ENCODE measurements at places on chromosomes 5 and 9.

DNA sequence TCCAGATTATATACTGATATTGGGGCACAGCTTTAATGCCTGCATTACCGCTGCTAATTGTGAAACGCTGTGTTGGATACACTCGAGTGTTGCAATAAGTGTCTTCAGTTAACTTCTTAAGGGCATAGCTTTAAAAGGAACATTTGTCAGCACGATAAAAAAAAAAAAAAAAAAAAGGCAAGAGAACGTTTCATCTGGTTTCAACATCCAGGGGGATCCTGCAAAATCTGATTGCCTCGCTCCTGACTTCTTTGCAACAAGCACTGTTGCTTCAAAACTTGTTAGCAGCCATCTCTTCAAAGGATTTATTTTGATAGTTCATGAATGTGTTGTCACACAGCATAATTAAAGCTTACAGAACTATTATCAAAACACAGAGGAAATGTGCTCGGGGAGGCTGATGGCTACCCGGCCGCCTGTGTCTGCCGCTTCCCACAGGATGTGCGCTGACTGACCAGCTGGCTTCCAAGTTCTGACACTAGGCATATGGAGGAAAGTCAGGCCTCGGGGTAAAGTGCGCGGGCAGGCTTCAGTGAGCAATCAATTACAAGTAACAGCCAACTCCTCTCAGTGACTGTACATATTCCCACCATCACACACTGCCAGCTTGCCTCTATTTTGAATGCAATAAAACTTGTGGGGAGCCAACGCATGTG, 77.7 kb downstream of the EBF1 start:
- no peak for DNase-seq

DNA sequence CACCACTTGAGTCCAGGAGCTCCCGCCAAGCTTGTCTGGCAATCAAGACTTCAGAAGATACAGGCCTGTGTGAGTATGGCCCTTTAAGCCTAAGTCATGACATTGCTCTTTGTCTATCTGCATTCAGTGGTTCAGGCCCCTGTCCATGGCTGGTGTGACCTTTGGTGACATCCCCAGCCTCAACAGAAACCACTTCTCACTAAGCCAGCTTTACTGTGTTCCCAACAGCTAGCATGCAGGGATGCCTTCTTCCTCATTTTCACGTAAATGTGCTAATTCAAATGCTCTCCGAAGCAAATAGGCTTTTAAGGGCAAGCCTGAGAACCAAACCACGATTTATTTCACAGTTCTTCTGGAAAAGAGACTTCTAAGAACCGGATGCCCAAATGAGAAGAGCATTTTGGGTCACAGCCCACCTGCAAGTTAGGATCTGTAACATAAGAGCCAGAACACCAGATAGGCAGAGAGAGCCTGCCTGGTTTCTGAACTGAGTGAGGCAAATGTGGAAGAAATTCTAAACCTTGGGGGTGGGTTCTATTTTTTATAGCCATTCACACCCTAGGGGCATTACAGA, 14.9 kb downstream of the CD180 start:
- DNase-seq, result no peak

- no peak for DNase-seq
Observed at GRCh38 chr5:171142617-171143016, 166.4 kb upstream of the TLX3 start.

DNA sequence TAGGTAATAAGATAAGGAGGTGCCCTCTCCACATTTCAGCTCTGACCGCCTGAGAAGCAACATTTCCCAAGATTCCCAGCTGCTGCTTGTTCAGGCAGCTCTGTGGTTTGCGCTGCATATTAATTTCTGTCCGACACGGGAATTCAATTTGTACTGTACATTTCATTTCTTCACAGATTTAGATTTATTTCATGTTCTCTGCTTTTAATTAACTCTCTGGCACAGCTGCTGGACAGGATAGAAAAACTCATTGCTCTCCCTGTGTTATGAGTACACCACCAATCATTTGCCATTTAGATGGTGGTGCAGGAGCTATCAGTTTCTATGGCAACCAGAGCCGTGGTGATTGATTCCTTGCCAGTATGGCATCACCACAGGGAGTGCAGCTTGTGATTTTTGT, 558.5 kb downstream of the DMRTA1 start:
- no peak for DNase-seq

DNA sequence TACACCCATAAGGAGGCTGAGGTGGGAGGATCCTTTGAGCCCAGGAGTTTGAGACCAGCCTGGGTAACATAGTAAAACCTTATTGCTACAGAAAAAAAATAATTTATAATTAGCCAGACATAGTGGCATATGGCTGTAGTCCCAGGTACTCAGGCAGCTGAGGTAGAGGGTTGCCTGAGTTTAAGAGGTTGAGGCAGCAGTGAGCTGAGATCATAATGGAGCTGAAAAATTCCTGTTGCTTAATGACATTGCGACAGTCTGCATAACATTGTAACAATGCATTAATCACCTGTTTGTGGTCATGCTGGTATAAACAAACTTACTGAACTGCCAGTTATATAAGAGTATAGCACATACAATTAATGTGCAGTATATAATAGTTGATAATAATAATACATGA, 214.2 kb downstream of the TRIM32 start:
- DNase-seq, result no peak

DNA sequence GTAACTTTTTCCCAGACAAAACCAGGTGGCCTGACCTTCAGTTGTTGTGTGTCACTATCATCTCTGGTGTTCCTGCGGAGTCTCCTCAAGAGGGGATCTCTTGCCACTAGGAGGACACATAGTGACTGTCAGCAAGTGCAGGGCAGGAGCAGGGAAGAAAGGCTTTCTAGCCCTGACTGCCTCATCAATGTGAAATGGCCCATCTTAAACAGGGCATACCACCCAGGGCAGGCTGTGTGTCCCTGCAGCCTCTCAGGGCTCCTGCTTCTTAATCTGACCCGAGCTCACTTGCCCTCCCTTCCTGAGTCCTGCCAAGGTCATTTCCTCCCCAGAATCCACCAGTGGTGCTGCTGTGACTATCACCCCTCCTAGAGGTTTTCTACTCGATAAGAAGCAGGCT, 57.4 kb upstream of the SIMC1 start:
- no peak for DNase-seq

DNA sequence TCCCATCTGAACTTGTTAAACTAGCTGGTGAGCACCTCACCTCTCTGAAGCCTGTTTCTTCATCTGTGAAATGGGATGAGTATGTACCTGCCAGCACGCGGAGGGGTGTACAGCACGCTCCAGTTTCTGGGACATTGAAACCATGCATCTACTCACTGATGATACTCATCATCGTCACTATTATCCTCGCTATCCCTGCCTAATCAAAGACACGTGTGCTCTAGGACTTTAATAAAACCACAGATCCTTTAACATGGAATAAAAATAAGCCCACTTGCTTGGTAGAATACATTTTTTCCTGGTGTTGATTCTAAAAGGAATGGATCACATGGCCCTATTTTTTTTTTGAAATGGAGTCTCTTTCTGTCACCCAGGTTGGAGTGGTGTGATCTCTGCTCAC, 37.3 kb upstream of the POMT1 start:
- no peak for DNase-seq

DNA sequence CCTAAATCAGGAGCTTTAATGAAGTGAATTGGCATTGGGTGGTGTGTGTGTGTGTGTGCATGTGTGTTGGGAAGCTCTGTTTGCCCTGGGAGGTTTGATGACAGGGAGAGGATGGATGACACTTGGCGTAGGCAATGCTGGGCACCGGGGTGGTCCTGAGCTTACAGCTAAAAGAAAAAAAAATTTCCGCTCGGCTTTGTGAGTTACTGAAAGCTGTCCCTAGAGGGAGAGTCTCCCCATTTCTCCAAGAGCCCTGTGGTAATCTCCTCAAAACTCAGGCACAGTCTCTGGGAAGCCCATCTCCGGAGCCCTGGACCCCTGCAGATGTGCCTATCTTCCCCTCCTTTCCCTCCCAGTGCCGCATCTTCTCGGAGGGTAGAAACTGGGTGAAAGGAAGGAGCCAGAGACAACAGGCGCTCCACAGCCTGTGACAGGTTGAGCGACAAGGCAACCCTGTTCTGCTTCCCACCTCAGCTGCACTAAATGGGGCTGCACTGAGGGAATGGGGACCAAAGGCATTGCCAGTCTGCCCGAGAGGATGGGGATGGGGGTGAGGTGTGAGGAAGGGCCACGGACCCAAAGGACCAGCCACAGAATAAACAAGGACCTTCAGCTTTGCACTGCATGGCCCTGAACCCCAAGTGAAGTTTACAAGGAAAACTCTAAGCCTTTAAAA, 35.8 kb upstream of the TIFAB start:
- DNase-seq, result no peak

DNA sequence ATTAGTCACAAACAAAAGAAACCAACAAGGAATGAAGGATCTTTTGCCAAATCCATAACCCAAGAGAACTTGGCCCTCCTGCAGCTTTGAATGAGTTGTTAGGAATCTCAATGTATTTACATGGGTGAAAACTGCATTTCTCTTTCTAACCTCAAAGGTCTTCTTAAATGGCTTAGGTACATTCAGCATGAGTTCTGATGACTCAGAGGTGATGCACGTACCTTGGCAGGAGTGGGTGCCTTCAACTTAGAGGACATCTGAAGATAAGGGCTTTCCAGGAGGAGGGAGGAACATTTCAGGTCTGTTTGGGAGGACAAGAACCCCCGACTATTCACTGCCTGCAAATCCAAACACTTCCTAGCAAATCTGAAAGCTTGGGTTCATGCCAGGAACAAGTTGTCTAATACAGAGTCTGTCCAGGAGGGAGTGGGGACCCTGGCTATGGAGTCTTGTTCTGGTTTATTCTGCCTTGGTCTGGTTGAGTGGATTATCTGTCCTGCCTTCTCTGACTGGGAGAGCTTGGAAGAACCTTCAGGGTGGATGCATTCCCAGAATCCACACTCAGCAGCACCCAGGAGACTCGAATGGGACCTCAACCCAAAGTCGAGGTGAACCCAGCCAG, 65.7 kb downstream of the IRX2 start:
- DNase-seq, result no peak

DNA sequence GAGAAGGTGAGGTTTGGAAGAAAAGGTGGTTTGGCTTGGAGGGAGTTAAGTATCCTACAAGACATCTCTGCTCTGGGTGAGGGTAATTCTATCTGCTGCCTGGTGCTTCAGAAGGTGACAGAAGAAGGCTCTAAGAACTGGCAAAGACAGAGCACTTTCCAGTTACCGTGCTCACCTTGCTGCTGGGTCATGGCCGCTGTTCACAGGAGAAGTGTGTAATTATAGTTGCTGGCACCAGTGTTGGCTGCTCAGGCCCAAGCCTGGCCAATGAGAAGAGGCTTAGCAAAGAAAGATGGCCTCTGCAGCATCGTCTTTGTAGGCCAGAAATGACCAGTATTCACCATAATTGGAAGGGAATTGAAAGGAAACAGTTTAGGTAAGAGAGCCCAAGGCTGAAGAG, 37.9 kb upstream of the KLF9 start:
- no peak for DNase-seq

DNA sequence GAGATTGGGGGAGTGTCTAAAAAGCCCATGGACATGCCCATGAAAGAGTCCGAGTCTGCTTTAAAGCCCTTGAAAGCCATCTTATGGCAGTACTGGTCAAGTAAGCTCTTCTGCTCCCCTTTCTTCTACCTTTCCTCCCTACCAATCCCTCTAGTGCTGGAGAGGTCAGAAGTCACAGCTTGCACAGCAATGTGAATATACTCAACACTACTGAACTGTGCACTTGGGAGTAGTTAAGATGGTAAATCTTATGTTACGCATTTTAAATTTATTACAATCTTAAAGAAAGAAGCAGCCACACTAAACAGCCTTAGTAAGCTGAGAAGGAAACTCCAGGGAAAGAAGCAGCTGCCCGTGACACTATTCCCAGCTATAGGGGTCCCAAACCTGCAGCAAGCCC, 12.3 kb upstream of the TRAF1 start:
- DNase-seq, result no peak

- DNase-seq, result no peak
Observed at GRCh38 chr5:40288800-40289485, 390.8 kb upstream of the PTGER4 start.

GRCh38 chr9:34499076-34499475, 23.7 kb downstream of the ENHO start:
- DNase-seq, result no peak

DNA sequence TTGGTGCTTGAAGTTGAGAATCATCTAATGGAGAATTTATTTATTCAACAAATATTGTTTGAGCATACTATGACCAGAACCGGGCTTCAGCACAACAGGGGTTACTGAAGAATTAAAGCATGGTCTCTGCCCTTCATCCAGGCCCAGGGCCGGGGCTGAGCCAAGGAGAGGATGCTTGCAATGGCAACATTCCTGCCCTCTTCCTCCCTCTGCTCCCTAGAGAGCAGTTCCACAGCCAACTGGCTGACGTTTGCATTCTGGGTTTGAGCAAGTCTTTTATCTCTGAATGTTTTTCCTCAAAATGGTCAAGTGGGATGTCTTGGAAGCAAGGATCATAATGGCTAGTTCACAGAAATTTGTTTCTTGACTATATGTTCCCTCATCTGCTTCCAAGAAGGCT, 80.7 kb downstream of the GLDC start:
- no peak for DNase-seq

- DNase-seq, result peak; percentile 43
Observed at GRCh38 chr9:137278061-137278701, 655 bp downstream of the TOR4A start.

- no peak for DNase-seq
Observed at GRCh38 chr5:53406630-53407316, 73.7 kb upstream of the FST start.

GRCh38 chr5:15376803-15377202, 123.2 kb upstream of the FBXL7 start:
- no peak for DNase-seq

DNA sequence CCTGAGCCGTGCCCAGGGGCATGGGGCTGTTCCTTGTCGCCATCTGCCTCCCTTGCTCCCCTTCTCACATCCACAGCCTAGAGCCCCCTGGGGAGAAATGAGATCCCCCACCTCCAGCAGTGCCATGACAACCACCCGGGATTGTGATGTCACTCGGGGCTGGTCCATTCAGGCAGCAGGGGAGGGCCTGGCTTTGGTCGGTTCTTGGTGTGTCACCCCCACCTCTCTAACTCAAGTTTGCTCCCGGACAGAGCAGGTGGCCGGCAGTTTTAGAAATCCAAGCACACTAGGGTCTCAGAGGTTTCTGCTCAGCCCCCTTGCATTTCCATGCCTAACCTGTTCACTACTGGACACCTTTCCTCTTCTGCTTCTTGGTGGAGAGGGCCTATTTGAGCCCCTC, at the start of gene ACTL7B:
Gene ACTL7B, minus strand, starts transcription at position 99 of the 400 bp plus-strand sequence. Its CDS starts 56 bp downstream, at position 43.
- no peak for DNase-seq

GRCh38 chr5:74401281-74401945, 239.1 kb downstream of the ENC1 start:
- no peak for DNase-seq

DNA sequence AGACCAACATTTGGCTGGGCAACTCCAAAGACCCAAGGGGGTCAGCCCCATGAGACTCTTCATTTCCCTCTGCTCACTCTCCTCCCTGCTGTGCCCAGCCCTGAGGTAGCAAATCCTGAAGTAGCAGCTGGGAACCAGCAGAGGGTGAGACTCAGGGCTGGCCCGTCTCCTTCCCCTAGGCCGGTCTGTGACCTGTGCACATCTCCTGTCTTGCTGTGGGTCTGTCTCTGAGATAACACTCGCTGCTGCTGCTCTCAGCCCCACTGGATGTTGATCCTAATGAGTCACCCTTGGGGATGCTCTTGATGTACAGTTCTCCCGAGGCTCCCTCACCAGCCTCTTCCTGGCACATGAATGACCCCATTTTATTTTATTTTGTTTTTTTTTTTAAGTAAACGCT, 7.3 kb upstream of the OR2V1 start:
- DNase-seq, result no peak
